Natural killer cell (primary cell): ENCODE measurements at places on chromosomes 7 and 10. TPM values are rescaled to one million over a fixed set of nuclear protein-coding genes. Genes with fewer than 3 reads are reported as not detected.
A peak's percentile ranks its signal among the peaks of the same experiment; 100 is the strongest.

The GDF2 gene
- total RNA-seq, result not detected

DNA sequence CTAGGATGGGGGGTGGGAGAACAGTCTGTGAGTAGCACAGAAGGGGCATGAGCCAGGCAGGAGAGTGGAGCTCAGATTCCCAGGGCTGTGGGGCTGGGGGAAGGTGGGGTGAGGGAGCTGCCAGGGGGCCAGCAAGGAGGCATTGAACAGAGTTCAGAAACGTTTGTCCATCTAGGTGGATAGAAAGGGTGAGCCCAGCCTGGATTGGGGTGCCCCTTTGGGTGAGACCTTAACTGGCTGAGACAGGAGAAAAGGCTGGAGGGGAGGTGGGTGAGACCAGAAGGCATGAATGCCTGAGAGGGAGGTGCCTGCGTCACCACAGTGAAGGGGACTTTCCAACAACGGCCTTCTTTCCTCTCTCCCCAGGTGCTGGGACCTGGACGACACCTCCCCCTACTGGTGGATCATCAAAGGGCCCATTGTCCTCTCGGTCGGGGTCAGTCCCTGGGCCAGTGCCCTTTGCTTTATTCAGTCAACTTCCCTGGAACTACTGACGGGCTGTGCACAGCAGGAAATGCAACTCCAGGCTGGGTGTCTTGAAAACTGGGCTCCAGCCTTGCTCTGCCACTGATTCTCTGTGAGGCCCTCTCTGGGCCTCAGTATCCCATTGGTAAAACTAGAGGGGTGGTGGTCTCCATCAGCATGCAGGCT lies 11.0 kb downstream of the GHRHR start:
- peak; percentile 52 for DNase-seq

GRCh38 chr10:119237722-119238436 lies 30.5 kb downstream of the GRK5 start:
- no peak for DNase-seq

GRCh38 chr10:34697351-34698247 lies 117.5 kb downstream of the PARD3 start:
- no peak for DNase-seq

GRCh38 chr10:70482982-70483760 lies 4.6 kb downstream of the PALD1 start:
- DNase-seq, result no peak

DNA sequence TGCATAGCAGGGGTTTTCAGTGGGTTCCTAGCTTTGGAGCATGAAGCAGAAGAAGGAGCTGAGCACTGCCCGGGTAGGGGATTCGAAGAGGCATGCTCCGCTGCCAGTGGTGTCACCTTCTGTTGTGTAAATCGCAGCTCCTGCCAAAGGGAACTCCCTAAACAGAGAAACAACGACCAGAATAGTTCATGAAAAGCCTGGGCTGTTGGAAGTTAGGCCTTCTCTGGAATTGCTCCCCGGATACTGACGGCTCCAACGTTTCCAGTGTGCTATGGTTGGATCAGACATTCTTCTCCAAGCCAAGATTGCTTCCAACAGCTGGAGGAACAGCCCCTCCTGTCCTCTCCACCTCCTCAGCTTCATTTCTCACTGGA lies 546.0 kb upstream of the FZD8 start:
- DNase-seq, result no peak

The DNAH11 gene
- total RNA-seq, result 0.39 TPM

DNA sequence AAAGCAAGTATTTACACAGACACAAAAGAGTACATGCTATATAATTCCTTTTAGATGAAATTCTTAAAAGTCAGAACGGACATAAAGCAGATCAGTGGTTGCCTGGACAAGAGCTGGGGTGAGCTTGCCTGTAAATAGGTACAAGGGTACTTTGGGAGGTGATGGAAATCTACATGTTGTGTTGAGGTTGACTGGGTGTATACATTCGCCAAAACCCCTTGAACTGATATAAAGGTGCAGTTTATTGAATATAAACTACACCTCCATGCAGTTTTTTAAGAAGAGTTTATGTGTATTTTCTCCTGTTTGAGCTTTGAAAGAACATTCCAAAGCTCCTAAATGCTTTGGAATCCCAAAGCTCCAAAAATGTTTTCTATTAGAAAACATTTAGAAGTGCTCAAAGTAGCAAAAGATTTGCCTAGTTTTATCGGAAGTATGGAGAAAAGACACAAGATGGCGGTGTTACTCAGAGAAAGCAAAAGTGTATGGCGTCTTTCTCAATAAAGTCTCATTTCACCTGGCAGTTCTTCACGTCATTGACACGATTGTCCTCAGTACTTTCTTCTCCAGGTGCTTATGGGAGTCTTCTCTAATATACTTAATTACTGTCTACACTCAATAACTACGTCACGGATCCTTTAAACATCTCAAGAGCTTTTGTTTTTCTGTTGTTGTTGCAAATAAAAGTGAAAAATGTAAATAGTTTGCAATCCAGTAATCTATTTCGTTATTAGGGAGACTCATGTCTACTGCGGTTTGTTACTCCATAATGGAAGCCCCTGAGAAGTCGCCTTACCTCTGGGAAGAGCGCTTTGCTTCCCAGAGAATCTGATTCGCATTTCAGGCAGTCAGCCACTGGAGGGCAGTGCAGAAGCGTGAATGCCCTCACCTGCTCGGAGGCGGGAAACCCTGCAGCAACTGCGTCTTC lies 14.7 kb upstream of the SEC61G start:
- peak; percentile 50 for DNase-seq

- no peak for DNase-seq
Measured at GRCh38 chr7:90459888-90460287, 9.6 kb upstream of the PTTG1IP2 start.

- DNase-seq, result no peak
Measured at GRCh38 chr10:100362570-100363496, 15.8 kb downstream of the SCD start.

DNA sequence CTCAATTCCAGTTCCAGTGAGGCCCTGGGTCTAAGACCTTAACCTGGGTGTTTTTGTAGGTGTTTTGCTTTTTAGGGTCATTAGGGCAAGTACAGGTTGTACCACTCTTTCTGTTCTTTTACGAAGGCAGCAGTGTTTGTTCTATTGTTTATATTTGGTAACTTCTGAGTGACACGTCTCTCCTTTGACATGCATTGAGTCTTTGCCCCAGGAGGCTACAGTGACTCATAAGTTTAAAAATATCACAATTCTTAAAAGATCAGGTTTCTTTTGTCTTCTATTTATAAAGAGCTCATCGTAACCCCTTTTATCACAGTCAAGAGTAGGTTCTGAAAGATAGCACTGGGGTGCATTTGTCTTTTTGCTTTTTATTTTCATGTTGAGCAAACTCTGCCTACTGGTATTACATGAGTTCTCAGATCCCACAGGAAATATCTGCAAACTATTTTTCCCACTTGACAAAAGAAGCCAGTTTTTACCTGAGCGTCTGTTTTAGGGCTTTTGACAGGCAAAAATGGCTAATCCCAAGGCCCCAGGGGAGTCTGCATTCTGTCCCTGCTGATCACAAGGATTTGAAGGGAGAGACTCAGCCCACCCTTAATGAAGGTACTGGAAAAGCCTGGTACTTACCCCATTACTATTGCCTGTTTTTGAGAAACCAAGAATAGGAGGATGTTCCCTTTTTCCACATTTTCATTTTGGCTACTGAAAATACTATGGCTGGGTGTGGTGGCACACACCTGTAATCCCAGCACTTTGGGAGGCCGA lies 7.9 kb downstream of the NUDT13 start:
- no peak for DNase-seq
